ENCODE measurements at places on chromosomes 13 and 19.
A peak's percentile ranks its signal among the peaks of the same experiment; 100 is the strongest.

GRCh38 chr13:100854006-100854405 lies 179.4 kb upstream of the TMTC4 start:
- no peak for DNase-seq

GRCh38 chr13:97629601-97630272 lies 195.8 kb downstream of the RAP2A start:
- no peak for DNase-seq

DNA sequence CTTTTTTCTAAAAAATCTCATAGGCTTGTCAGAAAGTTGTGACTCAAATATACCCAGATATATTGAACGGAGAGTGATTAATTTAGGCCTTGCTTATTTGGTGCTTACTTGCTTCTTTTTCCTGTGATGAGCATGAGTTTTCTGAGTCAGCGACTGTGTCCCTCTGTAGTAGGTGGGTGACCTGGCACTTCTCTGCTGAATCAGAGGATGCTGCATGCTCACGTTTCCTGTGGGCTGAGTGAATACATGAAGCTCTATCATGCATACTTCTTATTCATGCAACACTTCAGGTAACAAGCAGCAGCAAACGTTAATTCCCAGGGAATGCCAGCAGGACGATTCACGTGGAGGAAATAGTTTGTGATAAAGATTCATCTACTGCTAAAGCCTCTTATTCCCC lies 245.0 kb downstream of the KLF5 start:
- peak; percentile 98 for DNase-seq

DNA sequence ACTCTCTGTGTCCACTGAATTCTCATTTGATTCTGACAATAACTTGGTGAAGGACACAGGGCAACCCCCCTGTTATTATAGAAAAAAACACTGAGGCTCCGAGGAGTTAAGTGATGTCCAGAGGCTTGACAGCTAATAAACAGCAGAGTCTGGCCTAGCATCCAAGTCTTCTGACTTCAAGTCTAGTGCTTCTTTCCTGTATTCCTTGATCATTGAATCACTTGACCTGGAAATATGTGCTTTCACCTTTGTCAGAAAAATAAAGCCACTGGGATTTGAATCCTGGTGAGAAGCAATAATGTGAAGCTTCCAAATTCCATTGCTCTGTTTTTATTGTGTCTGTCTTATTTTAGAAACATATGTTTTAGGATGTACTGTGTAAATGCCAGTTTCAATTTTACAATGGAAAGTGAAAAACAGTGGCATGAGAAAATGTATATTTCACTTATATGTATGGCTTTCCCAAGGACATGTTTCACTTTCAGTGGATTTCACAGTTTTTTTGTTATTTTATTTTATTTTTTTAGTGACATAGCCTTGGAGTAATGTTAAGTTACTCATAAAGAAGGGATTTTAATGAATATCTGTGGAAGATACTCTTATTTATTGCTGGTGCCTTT lies 190.2 kb downstream of the GPC6 start:
- DNase-seq: no peak

GRCh38 chr13:79943346-79944023 lies 397.4 kb downstream of the SPRY2 start:
- DNase-seq: no peak

GRCh38 chr19:7848779-7849457 lies 18.9 kb downstream of the EVI5L start:
- no peak for DNase-seq

- no peak for DNase-seq
These were observed 207.9 kb downstream of the KLF5 start for GRCh38 chr13:73266640-73267180.

- DNase-seq: no peak
These were observed 12.8 kb downstream of the CASP14 start for GRCh38 chr19:15062036-15062435.

DNA sequence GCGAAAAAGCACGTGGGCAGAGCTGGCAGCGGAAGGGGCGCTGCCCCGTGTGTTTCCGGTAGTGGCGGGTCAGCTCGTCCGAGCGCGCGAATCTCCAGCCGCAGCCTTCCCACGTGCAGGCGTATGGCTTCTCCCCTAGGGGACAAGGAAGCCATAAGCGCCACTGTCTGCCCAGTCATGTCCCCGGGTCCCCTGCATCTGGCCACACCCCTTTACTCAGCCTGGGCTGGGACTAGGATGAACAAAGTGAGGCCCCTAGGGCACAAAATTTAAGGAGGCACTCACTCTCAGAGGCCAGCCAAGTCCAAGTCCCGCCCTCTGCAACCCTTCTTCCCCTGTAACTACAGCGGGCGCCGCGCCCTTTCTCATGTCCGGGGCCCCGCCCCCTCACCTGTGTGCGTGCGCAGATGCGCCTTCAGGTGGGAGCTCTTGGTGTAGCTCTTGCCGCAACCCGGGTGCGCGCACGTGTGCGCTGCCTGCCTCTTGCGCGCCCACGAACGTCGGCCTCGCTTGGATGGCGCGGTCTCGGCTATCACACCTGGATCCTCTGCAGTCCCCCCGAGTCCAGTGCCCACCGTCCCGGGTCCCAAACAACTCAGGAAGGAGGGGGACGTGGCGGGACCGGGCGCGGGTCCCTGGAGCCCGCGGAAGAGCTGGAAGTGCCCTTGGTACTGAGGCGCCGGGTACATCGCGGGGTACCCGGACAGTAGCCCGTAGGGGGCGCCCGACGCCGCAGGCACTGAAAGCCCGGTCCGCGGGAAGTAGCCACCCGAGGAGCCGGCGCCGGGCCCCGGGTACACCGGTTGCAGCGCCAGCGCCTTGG lies 1.9 kb downstream of the KLF1 start:
- DNase-seq: peak; percentile 82

DNA sequence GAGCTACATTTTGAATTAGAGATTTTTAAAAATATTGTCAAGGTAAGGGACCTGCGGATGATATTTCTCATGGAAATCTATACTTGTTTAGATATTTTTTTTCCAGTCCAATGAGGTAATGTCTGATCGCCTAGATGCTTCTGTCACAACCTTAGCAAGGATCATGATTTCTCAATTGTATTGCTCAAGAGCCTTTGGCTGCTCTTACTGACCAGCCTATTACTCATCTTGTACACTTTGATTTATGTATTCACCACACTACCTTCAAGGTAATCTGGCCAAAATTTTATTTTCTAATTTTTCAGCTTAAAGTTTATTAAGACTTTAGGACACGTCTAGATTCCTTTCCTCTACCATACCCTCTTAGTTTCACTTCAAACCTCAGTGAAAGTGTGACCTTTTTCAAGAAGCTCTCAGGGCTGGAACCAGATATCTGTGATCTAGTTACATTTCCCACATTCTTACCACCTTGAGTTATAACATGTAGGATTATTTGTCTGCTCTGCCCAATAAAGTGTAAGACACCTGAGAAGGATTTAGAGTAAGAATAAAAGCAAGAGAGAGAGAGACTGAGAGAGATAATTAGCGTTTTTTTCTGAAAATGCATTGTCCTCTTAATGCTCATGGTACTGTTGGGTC lies 197.1 kb downstream of the ITGBL1 start:
- peak; percentile 78 for DNase-seq

DNA sequence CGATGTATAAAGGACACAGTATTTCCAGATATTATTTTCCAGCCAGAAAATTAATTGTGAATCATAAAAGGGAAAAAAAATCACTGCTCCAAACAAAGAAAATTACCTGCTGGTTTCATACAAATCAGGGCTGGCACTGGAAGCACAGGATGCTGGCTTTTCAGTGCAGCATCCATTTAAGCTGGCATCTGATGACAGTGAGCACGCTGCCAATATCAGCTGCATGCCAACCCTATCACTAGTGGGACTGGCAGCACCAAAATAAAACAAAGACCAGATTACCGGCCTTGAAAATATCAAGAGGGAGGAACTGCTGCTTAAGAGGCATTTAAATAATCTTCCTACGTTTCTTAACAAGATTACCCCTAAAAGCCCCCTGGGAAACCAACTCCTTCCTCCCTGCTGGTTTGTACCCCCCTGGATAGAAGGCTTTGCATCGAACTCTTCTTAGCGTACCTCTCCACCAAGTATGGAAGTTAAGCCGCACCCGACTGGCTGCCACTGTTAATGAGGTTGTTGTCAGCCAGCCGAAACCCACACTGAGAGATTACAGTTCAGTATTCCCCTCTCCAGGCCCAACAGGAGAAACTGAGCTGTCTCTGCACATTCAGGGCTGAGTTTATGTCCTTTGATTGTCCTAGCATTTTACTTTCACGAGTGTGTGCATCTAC lies 257.8 kb downstream of the EFNB2 start:
- no peak for DNase-seq

DNA sequence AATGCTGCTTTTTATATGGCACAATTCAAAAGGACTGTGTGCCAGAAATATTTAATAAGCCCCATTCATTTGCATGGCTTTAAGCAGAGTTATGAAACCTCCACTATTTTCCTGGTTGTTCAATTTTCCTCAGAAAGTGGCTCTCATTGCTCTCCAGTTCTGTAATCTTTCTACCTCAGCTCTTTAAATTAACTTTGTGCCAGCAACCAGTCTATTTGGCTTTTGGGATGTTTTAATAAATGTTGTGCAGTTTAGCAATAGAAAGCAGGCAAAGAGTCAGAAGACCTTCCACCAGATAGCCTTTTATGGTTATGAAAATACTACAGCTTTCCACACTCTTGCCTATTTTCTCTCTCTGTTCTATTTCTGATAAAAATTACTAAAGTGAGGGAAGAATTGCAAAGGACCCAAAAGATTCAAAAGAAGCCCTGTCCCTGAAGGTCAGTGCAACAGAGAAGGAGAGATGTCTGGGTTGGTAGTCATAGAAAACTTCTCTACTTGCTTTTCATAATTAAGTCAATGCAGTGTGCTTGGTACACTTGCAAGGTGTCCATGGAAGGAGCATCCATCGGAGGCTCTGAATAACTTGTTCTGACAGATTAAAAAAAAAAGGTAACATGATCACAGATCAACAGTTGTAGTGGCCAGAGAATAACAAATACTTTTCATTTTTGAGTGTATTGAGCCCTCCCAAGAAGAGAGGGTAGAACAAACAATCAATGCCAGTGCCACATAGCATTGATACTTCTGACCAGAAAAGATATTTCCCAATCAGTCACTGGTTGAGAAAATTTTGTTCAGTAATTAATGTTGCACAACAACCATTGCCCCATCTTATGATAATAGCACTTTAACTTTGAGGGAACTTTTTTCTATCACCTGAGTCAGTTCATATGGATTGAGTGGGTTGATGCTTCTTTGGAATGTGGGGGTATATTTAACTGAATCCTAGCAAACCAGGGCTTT lies 48.4 kb upstream of the SPRY2 start:
- DNase-seq: no peak

- DNase-seq: no peak
These were observed 12.9 kb downstream of the DPF1 start for GRCh38 chr19:38211151-38211591.

GRCh38 chr13:58547419-58547818 lies 915.9 kb downstream of the PCDH17 start:
- no peak for DNase-seq

DNA sequence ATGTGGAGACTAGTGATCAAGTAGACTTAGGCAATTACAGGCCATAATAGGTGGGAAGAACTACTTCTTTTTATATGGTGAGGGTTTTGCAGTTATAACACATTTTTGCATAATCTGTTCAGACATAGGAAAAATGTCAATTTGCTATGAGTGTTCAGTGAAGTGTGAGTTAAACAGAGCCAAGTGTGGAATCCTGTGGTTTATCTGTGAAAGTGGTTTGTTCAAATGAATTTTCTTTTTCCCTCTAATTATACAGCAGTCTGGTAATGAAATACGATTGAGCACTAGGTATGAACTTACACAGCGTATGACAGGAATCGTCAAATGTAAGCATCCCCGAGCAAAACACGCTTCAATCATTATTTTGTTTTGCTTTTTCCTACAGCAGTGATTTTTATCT lies 178.3 kb downstream of the STK24 start:
- DNase-seq: no peak

GRCh38 chr13:73934215-73934641 lies 200.0 kb downstream of the KLF12 start:
- peak; percentile 21 for DNase-seq

DNA sequence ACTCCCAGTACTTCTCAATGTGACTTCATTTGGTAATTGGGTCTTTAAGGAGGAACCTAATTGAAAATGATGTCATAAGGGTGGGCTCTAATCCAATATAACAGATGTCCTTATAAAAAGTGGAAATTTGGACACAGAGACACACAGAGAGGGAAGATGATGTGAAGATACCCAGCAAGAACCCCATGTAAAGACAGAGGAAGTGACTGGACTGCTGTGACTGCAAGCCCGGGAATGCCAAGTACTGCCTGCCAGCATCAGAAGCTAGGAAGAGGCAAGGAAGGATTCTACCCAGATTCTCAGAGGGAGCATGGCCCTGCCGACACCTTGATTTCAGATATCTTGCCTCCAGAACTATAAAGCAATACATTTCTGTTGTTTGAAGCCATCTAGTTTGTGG lies 239.3 kb downstream of the KCTD12 start:
- peak; percentile 35 for DNase-seq

- DNase-seq: no peak
These were observed 4.6 kb downstream of the PIK3R2 start for GRCh38 chr19:18157465-18158063.

GRCh38 chr19:35811317-35812219 lies 1.1 kb downstream of the PRODH2 start:
- no peak for DNase-seq

DNA sequence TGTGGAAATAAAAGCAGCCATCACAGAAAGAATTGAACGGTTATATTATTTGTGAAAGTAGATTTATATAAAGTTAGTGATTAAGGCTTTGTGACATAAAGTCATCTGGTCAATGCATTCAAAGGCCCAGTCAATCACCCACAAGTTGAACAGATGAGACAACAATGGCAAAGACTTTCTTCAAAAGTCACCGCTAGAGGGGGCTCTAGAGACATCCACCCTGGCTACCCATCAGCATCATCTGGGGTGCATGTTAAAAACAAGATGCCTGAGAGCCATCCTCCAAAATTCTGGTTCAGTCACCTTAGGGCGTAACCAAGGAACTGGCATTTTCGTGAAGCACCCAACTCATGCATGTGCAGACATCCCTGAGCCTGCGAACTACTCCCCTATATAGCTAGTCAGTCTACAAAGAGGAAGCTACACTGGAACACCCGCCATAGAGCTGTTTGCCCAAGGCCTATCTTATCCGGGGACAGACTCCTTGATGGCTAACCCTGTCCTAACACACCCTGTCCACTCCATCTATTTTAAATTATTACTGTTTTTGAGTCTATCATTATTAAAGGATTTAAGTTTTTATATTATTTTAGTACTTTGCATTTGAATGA lies 970.5 kb downstream of the UQCRFS1 start:
- DNase-seq: peak; percentile 45

Data from kidney tubule cell (primary cell).